ENCODE measurements at places on chromosomes 6 and 20.
A peak's percentile ranks its signal among the peaks of the same experiment; 100 is the strongest.

- DNase-seq: peak; percentile 65
These were observed 615 bp upstream of the NTSR1 start for GRCh38 chr20:62707921-62708521.

- no peak for DNase-seq
These were observed 691.7 kb upstream of the SLC35B3 start for GRCh38 chr6:9126878-9127560.

DNA sequence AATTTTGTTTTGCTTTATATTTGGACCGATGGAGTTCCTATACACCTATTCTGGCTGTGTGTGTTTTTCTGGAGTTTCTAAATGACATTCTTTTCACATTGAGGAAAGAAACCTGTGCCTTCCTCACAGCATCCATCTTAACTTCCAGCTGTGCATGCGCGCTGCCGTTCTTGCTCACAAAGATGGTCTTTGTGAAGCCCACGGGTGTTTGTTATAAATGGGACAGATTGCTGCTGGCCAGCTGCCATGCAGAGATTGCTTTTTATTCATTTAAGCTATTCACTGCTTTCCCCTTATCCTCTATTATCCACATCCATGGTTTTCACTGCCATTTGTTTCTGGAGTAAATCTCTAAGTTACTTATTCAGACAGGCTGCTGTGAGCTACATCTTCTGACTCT lies 54.2 kb downstream of the SYNDIG1 start:
- peak; percentile 9 for DNase-seq

- no peak for DNase-seq
These were observed 141.5 kb upstream of the TOP1 start for GRCh38 chr20:40887105-40887504.
